ENCODE measurements at places on chromosomes 13 and 19. TPM values are rescaled to one million over a fixed set of nuclear protein-coding genes. Genes with fewer than 3 reads are reported as not detected.

GRCh38 chr13:100394005-100394695, 194.4 kb downstream of the GGACT start:
- peak; percentile 37 for DNase-seq

DNA sequence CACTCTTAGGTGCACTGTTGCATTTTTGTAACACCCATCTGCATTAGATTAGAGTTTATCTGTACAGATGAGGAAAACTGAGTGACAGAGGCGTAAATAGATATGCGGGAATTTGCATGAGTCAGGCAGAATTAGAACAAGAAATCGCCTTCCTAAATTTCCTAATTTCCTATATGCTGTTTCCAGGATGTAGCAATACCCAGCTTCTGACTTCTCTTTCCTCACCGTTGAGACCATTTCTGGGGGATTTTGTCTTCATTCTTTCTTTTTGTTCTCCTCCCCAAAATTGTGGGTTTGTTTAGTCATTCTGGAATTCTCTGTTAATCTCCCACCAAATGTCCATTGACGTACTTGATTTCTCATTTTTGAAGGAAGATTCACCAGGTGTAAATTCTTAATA, 10.6 kb upstream of the ZNF792 start:
- no peak for DNase-seq

POLR2I gene
- total RNA-seq: 94.2 TPM

PLIN4 gene
- total RNA-seq: not detected

GRCh38 chr13:43223216-43223615, 199.8 kb downstream of the DNAJC15 start:
- no peak for DNase-seq

DNA sequence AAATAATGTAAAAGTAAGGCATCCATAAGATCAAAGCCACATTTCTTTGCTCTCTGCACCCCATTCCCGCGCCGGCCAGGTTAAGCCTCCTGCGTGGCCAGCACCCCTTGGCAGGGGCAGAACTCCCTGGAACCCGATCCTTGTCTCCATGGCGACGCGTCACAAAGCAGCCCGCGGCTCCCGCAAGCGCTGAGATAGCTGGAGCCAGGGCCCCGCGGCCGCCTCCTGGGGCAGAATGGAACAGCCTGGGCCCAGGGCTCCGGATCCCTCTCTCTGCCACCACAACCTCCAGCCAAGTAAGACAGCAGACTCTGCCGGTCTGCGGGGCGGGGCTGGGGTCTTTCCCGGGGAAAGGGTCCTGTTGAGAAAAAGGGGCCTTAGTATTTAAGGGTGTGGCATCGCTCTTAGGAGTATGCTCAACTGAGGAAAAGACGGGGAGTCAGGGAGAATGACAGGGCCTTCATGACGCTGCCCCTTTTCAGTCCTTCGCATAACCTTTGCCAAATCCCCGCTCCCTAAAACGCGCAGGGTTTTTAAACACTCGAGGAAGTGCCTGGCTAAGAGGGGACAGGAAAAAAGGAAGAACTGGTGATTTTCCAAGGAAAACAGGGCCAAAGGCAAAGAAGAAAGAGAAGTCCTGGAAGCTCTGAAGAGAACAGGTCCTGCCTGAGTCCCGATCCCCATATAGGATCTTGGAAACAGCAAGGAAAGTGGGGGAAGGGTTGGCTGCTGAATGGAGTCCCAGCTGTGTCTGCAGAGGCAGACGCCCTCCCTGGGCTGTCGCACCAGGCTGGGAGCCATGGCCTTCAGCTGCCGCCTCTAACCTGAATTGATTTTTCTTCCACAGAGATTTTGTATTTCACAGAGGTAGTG, at the start of gene TEX26:
Gene TEX26, plus strand, starts transcription at position 176 of the 873 bp plus-strand sequence. Its CDS starts 60 bp downstream, at position 236.
- no peak for DNase-seq

DNA sequence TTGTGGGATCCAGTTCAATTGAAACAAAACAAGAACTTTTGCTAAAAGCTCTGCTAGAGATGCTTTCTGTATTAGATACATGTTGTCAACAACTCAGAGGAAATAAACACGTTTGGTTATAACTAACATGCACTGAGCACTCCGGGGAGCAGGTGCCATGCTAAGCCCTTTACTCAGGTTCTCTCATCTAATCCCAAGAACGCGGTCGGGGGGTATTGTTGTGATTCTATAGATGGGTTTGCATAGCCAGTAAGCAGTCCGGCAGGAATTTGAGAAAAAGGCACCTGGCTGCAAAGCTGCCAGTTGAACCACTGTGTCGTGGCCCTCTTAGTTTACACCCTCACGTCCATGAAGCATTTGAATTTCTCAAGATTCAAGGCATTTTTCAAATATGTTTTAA, 24.3 kb upstream of the SPACA7 start:
- no peak for DNase-seq

DNA sequence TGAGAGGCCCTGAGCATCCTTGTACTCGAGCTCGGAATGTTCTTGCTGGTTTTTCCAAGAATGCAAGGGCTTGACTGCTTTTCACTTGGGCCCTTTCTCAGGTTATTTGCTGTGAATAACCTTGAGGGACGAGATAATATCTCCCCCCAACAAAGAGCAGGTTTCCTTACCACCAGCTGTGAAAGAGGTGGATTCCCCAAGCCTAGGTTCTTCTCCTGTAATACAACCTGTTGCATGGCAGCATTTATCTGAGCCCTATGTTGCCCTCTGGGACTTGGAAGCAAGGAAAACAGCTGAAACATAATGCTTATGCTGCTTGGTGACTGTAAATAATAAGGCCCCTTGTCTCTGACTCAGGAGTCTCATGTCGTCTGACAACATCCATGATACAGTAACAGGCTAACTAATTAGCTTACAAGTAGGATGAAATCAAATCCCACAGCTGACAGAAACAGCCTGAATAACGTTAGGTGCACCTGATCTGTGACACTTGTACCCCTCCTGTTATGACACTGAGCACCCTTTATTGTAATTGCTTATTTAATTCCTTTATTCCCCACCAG, 43.6 kb upstream of the RCBTB2 start:
- no peak for DNase-seq

- DNase-seq: no peak
Observed at GRCh38 chr19:56813531-56813930, 27.0 kb downstream of the PEG3 start.

DNA sequence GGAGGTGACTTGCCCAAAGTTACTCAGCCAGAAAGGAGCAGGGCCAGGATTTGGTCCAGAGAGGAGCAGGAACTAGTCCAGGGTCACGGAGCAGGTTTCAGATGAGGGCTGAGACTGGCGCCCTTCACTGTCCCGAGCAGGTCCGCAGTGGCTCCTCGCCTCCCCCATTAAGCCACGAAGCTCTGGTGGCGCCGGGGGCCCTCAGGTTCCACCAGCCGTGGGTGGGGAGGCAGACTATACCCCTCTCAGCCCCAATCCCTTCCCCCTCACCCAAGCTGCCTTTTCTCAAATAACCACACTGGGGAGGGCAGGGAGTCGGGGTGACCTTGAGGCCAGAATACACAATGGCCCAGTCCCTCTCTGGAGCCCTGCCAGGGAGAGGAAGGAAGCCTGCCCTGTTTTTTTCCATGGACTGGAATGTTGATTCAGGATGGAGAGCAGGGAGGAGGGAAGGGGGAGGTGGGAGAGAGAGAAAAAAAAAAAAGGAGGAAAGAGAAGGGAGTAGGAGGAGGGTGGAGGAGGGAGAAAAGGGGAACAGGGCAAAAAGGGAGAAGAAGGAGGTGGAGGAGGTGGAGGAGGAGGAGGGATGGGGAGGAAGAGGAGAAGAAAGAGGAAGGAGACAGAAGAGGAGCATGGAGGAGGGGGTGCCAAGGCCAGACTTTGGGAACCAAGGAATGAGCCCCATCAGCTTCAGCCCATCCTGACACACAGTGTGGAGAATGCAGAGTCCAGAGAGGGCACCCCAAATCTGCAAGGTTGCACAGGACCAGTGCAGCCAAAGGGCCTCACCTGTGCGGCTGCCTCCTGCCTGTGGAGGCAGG, 19.7 kb downstream of the CEACAM16 start:
- peak; percentile 22 for DNase-seq

MISP gene
- not detected for total RNA-seq

GRCh38 chr13:88840085-88840484, 1168.9 kb downstream of the SLITRK5 start:
- DNase-seq: no peak

GRCh38 chr13:95235199-95235756, 66.0 kb downstream of the ABCC4 start:
- DNase-seq: no peak

KLF5 gene
- 4.4 TPM for total RNA-seq
